IPS DF 6.9 (cell line): ENCODE measurements at places on chromosomes 12 and 14.

- no peaks in the 10 kb centered on the region for H3K27me3 ChIP-seq
- H3K4me1 ChIP-seq: no peaks in the 10 kb centered on the region
- DNase-seq: no peak
- H3K4me3 ChIP-seq: no peak overlapping the region
- H3K27ac ChIP-seq: no peak overlapping the region
Measured at GRCh38 chr12:44835641-44836379, 40.3 kb downstream of the NELL2 start.

GRCh38 chr12:51721282-51721940 is 127.1 kb downstream of the FIGNL2 start:
- no peaks in the 10 kb centered on the region for H3K27me3 ChIP-seq
- H3K27ac ChIP-seq: no peak overlapping the region
- DNase-seq: peak; percentile 22
- no peak overlapping the region for H3K4me3 ChIP-seq
- no peaks in the 10 kb centered on the region for H3K36me3 ChIP-seq

DNA sequence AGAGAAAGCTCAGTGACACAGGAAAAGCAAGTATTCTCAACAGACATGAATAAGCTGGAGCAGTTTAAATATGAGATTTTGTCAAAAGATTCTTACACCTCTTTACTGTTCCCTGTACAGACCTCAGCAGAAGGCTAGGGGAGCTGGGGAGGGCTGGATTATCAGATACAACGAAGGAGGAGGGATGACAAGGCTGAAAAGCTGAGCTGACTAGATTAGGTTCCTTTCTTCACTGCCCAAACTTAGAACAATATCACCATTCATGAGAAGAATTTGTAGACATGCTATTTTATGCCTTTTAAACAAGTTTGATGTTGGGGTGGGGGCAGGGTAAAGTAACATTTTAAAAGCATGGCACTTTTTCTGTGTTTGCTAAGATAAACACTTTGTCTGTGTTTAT is 611.1 kb downstream of the AACS start:
- H3K27me3 ChIP-seq: no peaks in the 10 kb centered on the region
- no peak overlapping the region for H3K27ac ChIP-seq
- H3K4me3 ChIP-seq: no peak overlapping the region
- H3K36me3 ChIP-seq: no peaks in the 10 kb centered on the region

- H3K27me3 ChIP-seq: no peaks in the 10 kb centered on the region
- H3K4me3 ChIP-seq: peak overlapping the region; percentile 82; the same call in 1 of the 2 replicates
- DNase-seq: no peak
- peaks cover 1% of the 10 kb centered on the region; the same call in 1 of the 2 replicates for H3K4me1 ChIP-seq
- H3K27ac ChIP-seq: no peak overlapping the region
Measured at GRCh38 chr12:3077572-3078081, 448 bp downstream of the TSPAN9 start.

GRCh38 chr12:1552911-1553491 is 41.4 kb downstream of the FBXL14 start:
- no peak overlapping the region for H3K4me3 ChIP-seq
- no peak overlapping the region for H3K27ac ChIP-seq
- no peaks in the 10 kb centered on the region for H3K4me1 ChIP-seq
- DNase-seq: no peak

DNA sequence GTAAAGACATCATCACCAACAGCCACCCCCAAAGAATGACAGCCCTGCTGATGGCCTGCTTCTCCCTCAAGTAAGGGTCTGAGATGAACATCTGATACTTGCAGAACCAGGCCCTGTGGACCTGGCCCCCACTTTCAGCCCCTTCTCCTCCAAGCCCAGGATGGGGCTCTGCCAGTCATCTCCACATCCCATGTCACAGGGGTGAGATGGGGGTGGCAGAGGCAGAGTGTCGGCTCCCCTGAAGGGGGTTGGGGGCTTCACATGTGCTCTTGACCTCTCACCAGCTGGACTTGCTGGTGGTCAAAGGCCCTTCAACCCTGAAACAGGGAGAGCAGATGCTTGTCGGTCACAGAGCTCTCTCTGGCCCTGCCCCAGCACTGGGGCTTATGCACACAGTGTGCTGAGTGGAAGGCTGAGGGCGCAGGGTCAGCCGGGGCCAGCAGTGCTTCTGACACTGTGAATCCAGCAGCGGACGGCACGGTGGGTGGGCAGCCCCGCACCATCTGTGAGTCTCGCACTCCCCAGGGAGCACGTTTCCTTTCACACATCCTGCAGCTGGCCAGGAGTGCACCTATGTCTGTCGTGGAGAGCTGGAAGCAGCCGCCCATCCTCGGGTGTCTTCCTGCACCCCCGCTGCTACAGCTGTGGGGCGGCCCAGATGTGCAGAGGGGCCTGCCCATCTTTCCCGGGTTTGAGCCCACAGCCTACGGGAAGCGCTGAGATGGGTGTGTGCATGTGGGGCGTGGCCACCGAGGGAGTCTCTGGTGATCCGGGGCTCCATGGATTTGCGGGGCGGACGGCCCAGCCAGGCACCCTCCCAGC is 94.3 kb downstream of the ADGRD1 start:
- no peak overlapping the region for H3K4me3 ChIP-seq
- no peaks in the 10 kb centered on the region for H3K36me3 ChIP-seq
- H3K27ac ChIP-seq: no peak overlapping the region
- no peak for DNase-seq
- H3K4me1 ChIP-seq: no peaks in the 10 kb centered on the region

GRCh38 chr14:103008126-103008525 is 49.2 kb downstream of the CDC42BPB start:
- 0 out of 2 replicates have a peak, but pooled peaks cover 3% of the 10 kb centered on the region for H3K36me3 ChIP-seq
- no peaks in the 10 kb centered on the region for H3K27me3 ChIP-seq
- no peaks in the 10 kb centered on the region for H3K4me1 ChIP-seq
- no peak for DNase-seq
- no peak overlapping the region for H3K27ac ChIP-seq

DNA sequence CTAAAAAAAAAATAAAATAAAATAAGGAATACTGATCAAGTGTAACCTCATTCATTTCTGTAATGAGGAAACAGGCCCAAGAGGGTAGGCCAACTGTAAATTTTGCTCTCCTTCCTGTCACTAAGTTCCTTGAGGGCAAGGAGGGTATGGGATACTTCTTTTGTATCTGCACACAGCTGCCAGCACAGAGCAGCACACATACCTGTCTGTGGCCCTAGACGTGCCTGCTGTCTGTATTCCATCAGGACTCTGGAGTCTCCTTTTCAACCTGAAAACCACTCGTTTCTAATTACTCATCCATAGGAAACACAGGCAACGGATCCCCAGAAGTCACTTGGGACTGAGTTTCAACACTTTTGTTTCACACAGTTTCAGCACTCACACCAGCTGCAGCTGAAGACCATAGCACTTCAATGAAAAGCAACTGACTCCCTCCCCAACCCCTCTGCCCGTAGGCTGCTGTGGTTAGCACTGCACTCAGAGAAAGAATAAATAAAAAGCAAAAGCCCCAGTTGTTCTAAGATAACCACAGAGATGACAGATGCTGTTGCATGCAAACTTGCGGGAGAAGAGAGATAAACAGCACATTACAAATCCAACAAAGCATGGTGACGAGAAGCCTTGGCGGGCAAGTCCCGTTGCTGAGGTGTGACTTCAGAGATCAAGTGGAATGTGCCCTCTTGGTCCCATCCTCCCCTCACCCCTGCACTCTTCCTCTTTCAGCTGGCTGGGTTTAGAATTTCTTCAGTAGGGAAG is 24.9 kb downstream of the CRACR2A start:
- H3K4me3 ChIP-seq: no peak overlapping the region
- H3K36me3 ChIP-seq: no peaks in the 10 kb centered on the region
- DNase-seq: no peak
- no peaks in the 10 kb centered on the region for H3K27me3 ChIP-seq

GRCh38 chr12:49541911-49542505 is 3.2 kb downstream of the KCNH3 start:
- no peaks in the 10 kb centered on the region for H3K36me3 ChIP-seq
- H3K27me3 ChIP-seq: peaks cover 67% of the 10 kb centered on the region
- H3K27ac ChIP-seq: no peak overlapping the region
- no peak overlapping the region for H3K4me3 ChIP-seq

GRCh38 chr14:70702161-70702560 is 60.4 kb downstream of the TTC9 start:
- no peak for DNase-seq
- no peaks in the 10 kb centered on the region for H3K27me3 ChIP-seq
- no peak overlapping the region for H3K27ac ChIP-seq
- peaks cover 7% of the 10 kb centered on the region for H3K4me1 ChIP-seq

DNA sequence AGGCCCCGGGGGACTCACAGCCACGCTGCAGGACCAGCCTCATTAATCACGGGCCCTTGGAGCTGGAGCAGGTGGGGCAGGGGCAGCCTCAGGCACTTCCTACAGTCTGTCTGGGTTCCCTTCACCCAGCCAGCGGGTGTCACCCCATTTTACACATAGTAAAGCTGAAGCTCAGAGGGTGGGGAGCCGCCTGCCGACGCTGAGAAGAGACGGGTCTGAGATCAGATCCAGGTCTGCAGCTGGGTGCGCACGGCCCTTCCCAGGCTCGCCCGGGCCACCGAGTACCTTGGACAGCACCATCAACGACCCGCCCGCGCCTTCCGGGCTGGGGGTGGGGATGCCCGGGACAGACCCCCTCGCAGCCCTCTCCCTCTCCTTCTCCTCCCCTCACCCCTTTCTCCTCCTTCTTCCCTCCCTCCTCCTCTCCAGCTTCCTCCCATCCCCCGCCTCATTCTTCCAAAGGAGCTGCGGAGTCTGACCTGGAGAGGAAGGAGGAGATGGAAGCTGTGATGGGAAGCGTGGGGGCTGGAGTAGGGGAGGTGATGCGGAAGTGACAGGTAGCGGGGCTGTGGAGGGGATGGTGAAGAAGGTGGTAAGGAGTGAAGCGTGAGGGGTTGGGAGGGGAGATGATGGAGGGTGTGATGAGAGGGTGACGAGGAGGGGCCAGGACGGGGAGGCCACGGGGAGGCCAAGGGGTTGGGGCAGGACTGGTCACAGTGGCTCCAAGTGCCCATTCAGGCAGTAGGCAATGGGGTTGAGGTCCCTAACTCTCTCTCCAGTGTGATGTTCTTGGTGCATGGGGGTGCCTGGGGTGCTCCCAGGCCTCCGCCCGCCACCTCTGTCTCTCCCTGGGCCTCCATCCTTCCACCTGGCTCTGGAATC is 8.8 kb downstream of the DTX1 start:
- no peaks in the 10 kb centered on the region for H3K27me3 ChIP-seq
- H3K27ac ChIP-seq: no peak overlapping the region
- H3K36me3 ChIP-seq: no peaks in the 10 kb centered on the region
- no peak for DNase-seq

GRCh38 chr12:15931590-15932053 is 20.5 kb downstream of the DERA start:
- no peak overlapping the region for H3K4me3 ChIP-seq
- no peak for DNase-seq
- 0 out of 2 replicates have a peak, but pooled peaks cover 1% of the 10 kb centered on the region for H3K4me1 ChIP-seq
- H3K27me3 ChIP-seq: no peaks in the 10 kb centered on the region
- no peaks in the 10 kb centered on the region for H3K36me3 ChIP-seq
- H3K27ac ChIP-seq: no peak overlapping the region

DNA sequence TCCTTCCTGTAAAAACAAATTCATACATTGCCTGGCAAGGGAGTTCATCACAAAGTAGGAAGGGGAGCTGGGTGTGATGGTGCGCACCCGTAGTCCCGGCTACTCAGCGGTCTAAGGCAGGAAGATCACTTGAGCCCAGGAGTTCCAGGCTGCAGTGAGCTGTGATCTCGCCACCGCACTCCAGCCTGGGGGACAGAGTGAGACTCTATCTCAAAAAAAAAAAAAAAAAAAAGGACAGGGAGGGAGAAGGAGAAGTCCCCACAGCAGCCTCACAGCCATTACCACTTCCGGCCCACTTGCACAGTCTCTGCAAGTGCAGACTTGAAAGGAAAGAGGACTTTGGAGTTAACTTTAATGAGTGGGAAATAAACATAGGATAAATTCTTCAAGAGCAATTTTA is 121.0 kb downstream of the FBXL14 start:
- no peaks in the 10 kb centered on the region for H3K27me3 ChIP-seq
- no peak for DNase-seq
- no peaks in the 10 kb centered on the region for H3K4me1 ChIP-seq
- no peaks in the 10 kb centered on the region for H3K36me3 ChIP-seq
- no peak overlapping the region for H3K4me3 ChIP-seq

DNA sequence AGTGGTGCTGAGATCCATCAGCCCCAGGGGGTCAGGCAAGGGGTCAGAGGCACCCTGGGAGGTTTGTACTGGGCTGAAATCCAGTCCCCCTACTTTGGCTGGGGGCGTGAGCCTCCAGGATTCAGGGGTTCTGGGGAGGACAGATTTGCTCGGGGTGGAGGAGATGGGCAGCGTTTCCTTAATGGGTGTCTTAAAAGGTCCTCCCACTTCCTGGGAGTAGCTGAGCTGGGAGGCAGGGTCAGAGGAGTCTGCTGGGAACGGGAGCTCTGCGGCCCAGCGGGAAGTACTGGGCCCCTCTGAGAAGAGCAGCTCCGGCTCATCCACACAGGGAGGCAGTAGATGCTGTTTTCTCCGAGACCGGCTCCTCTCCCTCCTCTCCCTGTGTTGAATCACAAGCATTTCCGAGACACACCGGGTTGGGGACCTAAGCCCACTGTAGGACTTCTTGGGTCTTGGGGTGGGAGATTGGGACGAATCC is 2.1 kb upstream of the TEX52 start:
- no peaks in the 10 kb centered on the region for H3K4me1 ChIP-seq
- no peak for DNase-seq
- no peak overlapping the region for H3K27ac ChIP-seq
- peaks cover 15% of the 10 kb centered on the region; the same call in 1 of the 2 replicates for H3K36me3 ChIP-seq
- H3K27me3 ChIP-seq: no peaks in the 10 kb centered on the region
- no peak overlapping the region for H3K4me3 ChIP-seq

DNA sequence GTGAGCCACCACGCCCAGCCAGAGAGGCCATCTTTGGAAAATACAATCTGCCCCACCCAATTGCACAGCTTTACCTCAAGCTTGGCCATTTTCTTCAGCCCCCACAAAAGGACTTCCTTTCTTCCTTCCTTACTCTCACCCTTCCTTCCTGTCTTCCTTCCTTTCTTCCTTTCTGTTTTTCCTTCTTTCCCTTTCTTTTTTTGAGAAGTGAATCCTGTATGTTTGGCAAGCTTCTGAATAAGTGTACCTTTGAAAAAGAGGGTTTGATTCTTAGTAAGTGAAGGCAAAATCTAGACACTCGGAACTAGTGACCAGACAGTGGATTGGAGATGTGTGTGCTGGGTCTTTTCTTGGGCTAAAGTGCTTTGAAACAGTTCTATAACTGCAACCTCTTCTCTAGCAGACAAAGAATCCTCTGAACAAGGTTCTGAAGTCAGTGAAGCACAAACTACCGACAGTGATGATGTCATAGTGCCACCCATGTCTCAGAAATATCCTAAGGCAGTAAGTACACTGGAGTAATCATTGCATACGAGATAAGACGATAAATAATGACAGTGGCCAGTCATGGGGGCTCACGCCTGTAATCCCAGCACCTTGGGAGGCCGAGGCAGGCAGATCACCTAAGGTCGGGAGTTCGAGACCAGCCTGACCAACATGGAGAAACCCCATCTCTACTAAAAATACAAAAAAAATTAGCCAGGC is 49.5 kb downstream of the SUPT16H start:
- no peaks in the 10 kb centered on the region for H3K27me3 ChIP-seq
- no peak for DNase-seq
- no peaks in the 10 kb centered on the region for H3K36me3 ChIP-seq
- H3K4me3 ChIP-seq: no peak overlapping the region
- no peak overlapping the region for H3K27ac ChIP-seq
